Activated T-cell treated with anti-CD3 and anti-CD28 coated beads, Interleukin-2, amount 50 U/mL, for 72 hours (primary cell): ENCODE measurements at places on chromosomes 12 and 14. TPM values are rescaled to one million over a fixed set of nuclear protein-coding genes. Genes with fewer than 3 reads are reported as not detected.
A peak's percentile ranks its signal among the peaks of the same experiment; 100 is the strongest.

DNA sequence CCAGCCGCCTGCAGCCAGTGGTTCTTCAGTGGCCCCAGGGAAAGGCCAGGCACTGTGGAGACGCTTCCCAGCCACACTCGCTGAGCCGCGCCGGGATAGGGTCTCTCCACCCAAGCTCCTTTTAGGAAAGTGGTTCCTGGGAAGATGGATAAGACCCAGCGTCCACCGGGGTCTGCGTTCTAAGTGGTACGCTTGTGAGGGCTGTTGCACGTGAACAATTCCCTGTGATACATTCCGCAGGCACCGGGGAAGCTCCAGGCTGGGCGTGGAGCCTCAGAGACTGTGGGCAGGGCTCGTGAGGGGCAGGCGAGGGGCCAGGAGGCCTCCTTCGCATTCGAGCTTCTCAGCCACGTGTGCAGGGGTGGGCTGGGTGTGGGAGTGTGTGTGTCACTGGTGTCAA lies 48.4 kb downstream of the GALNT9 start:
- no peaks in the 10 kb centered on the region for H3K36me3 ChIP-seq
- no peak overlapping the region for H3K27ac ChIP-seq
- H3K27me3 ChIP-seq, result peaks cover 14% of the 10 kb centered on the region
- no peak for DNase-seq

- H3K36me3 ChIP-seq, result no peaks in the 10 kb centered on the region
- no peak overlapping the region for H3K4me3 ChIP-seq
- no peak overlapping the region for H3K27ac ChIP-seq
- H3K4me1 ChIP-seq, result no peaks in the 10 kb centered on the region
Observed at GRCh38 chr12:130351326-130351725, 13.6 kb downstream of the PIWIL1 start.

DNA sequence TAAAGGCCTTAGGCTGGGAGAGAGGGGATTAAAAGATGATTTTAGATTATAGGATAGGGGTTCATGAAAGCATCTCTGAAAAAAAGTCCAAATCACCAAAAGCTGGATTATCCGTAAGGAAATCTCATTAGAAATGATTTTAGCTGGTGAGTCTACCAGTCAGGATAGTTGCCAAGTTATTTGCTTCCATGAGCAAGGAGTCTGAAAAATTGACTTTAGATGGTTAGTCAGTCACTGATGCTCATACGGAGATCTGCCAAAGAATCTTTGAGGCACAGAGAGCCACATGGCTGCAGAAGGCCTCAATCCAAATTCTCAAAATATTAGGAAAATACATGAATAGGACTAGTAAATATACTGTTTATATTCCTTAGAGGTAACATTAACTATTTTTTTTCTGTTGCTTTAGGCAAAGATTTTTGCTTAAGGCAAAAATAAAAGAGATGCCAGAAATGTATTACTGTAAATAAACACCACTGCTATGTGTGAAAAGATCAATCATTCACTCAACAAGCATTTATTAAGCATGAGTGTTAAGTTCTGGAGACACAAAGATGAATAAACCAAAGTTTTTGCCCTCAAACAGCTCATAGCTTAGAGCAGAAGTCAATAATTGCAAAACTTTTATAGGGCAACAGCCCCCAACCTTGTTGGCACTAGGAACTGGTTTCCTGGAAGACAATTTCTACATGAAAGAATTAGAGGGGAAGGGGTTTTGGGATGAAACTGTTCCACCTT lies 105.2 kb downstream of the BBS10 start:
- H3K36me3 ChIP-seq, result no peaks in the 10 kb centered on the region
- H3K27ac ChIP-seq, result no peak overlapping the region
- H3K4me3 ChIP-seq, result no peak overlapping the region

DNA sequence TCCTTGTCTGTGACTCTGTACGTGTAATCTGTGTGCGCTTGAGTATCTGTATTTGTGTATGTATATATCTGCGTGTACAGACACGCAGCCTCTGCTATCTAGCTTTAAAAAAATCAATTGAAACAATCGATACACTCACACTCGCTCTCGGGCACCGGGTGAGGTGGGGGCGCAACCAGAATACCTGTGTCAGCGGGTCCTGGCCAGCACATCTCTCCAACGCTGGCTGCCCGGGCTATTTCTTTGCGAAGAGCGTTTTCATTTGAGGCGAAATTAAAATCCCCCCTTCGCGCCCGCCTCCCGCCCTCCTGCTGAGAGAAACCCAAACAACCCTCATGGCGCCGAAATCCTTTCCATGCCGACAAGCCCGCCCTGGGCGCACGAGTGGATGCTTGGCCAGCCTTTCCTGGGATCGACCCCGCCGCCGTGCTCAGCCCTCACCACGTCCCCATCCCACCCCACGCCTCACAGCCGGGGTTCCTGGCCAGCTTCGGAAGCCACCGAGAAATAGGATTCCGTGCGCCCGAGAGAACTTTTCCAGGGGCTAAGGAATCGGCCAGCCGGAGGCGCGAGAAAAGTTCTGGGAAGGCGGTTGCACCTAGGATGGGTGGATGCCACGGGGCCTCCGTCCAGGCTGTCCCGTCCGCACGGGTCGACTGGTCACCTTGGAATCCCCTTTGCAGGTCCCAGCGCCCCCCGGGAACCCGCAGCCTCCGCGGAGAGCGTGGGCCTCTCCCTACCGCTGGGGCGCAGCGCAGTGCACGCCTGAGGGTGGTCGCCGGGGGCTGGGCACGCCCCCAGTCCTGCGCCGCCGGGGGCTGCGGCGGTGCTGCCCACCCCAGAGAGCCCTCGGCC lies 1.0 kb downstream of the ZDHHC22 start:
- DNase-seq, result no peak
- H3K27me3 ChIP-seq, result peaks cover 84% of the 10 kb centered on the region
- peaks cover 10% of the 10 kb centered on the region for H3K4me1 ChIP-seq
- no peaks in the 10 kb centered on the region for H3K36me3 ChIP-seq
- H3K4me3 ChIP-seq, result peak overlapping the region; percentile 67
- H3K27ac ChIP-seq, result no peak overlapping the region

- no peaks in the 10 kb centered on the region for H3K4me1 ChIP-seq
- no peak overlapping the region for H3K4me3 ChIP-seq
- no peaks in the 10 kb centered on the region for H3K36me3 ChIP-seq
- H3K27me3 ChIP-seq, result no peaks in the 10 kb centered on the region
- H3K27ac ChIP-seq, result no peak overlapping the region
Observed at GRCh38 chr14:56276108-56276507, 157.9 kb downstream of the PELI2 start.

GRCh38 chr12:42277396-42278127 lies 39.5 kb upstream of the YAF2 start:
- H3K4me1 ChIP-seq, result no peaks in the 10 kb centered on the region
- DNase-seq, result no peak
- no peak overlapping the region for H3K4me3 ChIP-seq

DNA sequence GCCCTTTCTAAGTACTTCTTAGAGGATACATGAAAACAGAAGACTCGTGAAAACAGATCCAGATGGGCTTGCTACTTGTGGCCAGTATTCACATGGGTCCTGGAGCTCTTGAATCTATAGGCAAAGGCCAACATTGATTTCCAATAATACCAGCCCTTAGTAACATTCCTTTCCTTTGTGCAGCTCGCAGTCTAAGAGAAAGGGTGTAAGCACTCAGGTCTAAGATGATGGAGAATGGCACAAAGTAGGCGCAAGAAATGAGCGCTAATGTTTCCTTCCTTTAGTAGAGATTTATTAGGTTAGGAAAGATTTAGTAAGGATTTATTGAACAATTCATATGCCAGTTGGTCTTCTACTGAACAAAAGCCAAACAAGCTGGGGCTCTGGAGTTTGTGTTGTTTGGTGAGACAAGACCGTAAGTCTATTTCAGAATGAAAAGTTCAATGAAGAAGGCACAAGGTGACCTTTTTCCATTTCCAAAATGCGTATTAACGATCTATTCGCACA lies 525 bp downstream of the RNU6-8 start:
- H3K27ac ChIP-seq, result peak overlapping the region; percentile 96
- H3K36me3 ChIP-seq, result no peaks in the 10 kb centered on the region
- DNase-seq, result no peak
- peaks cover 55% of the 10 kb centered on the region for H3K4me1 ChIP-seq
- H3K27me3 ChIP-seq, result no peaks in the 10 kb centered on the region

GRCh38 chr12:48054955-48055821 lies 50.7 kb downstream of the SENP1 start:
- H3K27me3 ChIP-seq, result no peaks in the 10 kb centered on the region
- no peaks in the 10 kb centered on the region for H3K4me1 ChIP-seq
- H3K36me3 ChIP-seq, result peaks cover 19% of the 10 kb centered on the region
- DNase-seq, result no peak

GRCh38 chr14:24332268-24332993 lies 2.4 kb downstream of the ADCY4 start:
- peaks cover 2% of the 10 kb centered on the region for H3K36me3 ChIP-seq
- peaks cover 30% of the 10 kb centered on the region for H3K27me3 ChIP-seq
- H3K4me3 ChIP-seq, result peak overlapping the region; percentile 86

DNA sequence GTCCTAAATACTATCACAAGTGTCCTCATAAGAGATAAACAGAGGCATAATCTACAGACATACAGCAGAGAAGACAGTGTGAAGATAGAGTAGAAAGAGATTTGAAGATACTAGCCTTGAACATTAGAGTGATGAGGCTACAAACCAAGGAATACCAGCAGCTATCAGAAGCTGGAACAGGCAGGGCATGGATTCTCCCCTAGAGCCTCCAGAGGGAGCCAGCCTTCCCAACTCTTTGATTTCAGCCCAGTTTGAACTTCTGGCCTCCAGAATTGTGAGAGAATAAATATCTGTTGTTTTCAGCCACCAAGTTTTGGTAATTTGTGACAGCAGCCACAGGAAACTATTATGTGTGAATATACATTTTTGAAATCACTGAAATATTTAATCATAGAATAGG lies 47.2 kb downstream of the CCDC91 start:
- no peaks in the 10 kb centered on the region for H3K36me3 ChIP-seq
- H3K4me1 ChIP-seq, result peaks cover 23% of the 10 kb centered on the region
- no peak for DNase-seq
- no peak overlapping the region for H3K27ac ChIP-seq

- no peak overlapping the region for H3K4me3 ChIP-seq
- no peak for DNase-seq
- no peak overlapping the region for H3K27ac ChIP-seq
- no peaks in the 10 kb centered on the region for H3K36me3 ChIP-seq
- no peaks in the 10 kb centered on the region for H3K4me1 ChIP-seq
- peaks cover 21% of the 10 kb centered on the region for H3K27me3 ChIP-seq
Observed at GRCh38 chr12:108237272-108237671, 101.8 kb downstream of the CMKLR1 start.

GRCh38 chr12:119715268-119715620 lies 47.3 kb downstream of the PRKAB1 start:
- no peaks in the 10 kb centered on the region for H3K27me3 ChIP-seq
- H3K4me1 ChIP-seq, result peaks cover 12% of the 10 kb centered on the region
- DNase-seq, result no peak
- H3K36me3 ChIP-seq, result peaks cover 11% of the 10 kb centered on the region

DNA sequence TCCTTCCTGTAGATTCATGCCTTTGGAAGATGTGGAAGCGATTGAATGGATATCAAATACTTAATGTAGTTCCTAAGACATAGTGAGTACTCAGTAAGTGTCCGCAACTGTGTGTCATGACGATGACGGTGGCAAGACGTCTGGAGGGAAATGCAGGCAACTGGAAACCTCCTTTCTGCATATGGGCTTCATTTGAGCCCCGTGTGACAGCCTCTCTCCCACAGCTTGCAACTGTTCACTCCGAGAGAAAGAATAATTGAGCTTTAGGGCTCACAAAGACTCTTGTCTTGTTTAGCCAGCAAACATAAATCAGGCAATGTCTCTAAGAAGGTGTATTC lies 6.9 kb downstream of the CFAP251 start:
- H3K4me1 ChIP-seq, result no peaks in the 10 kb centered on the region
- no peaks in the 10 kb centered on the region for H3K36me3 ChIP-seq
- H3K27me3 ChIP-seq, result no peaks in the 10 kb centered on the region
- no peak for DNase-seq
- H3K4me3 ChIP-seq, result no peak overlapping the region

GRCh38 chr12:52119398-52120254 lies 40.1 kb downstream of the SMIM41 start:
- peaks cover 47% of the 10 kb centered on the region for H3K4me1 ChIP-seq
- H3K27ac ChIP-seq, result no peak overlapping the region
- H3K27me3 ChIP-seq, result peaks cover 14% of the 10 kb centered on the region
- no peak overlapping the region for H3K4me3 ChIP-seq

GRCh38 chr12:30437616-30438015 lies 258.1 kb downstream of the IPO8 start:
- H3K4me1 ChIP-seq, result no peaks in the 10 kb centered on the region
- no peaks in the 10 kb centered on the region for H3K36me3 ChIP-seq
- H3K27ac ChIP-seq, result no peak overlapping the region
- no peak for DNase-seq
- no peak overlapping the region for H3K4me3 ChIP-seq

GRCh38 chr12:96400631-96401075 lies 414 bp upstream of the CDK17 start:
- peak overlapping the region; percentile 96 for H3K4me3 ChIP-seq
- peaks cover 41% of the 10 kb centered on the region for H3K4me1 ChIP-seq
- DNase-seq, result no peak
- peak overlapping the region; percentile 96 for H3K27ac ChIP-seq
- no peaks in the 10 kb centered on the region for H3K27me3 ChIP-seq

DNA sequence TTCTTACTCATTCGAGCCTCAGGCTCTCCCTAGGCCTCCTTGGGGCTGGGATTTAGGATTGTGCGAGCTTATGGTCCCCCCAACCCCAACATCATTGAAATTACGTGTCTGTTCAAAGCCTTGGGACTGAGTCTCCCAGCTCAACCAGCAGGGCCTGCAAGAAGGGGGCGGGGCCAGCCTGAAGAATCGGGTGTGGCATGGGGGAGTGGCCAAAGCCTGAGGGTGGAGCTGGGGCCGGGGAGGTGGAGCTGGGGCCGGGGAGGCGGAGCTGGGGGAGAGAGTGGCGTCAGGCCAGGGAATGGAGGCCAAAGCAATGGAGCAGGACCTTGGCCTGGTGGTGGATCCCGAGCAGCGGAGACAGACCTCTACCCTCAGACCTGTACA lies 24.3 kb upstream of the HSPB8 start:
- H3K4me3 ChIP-seq, result no peak overlapping the region
- peaks cover 3% of the 10 kb centered on the region for H3K36me3 ChIP-seq
- no peak for DNase-seq
- H3K27me3 ChIP-seq, result no peaks in the 10 kb centered on the region

- DNase-seq, result peak; percentile 17
- peaks cover 48% of the 10 kb centered on the region for H3K4me1 ChIP-seq
- H3K27ac ChIP-seq, result no peak overlapping the region
- peaks cover 24% of the 10 kb centered on the region for H3K36me3 ChIP-seq
- no peak overlapping the region for H3K4me3 ChIP-seq
- no peaks in the 10 kb centered on the region for H3K27me3 ChIP-seq
Observed at GRCh38 chr14:89324501-89325298, 92.3 kb downstream of the FOXN3 start.

Gene GON7
- 27.8 TPM for total RNA-seq

Gene RD3L
- total RNA-seq, result not detected

Gene CNIH1
- total RNA-seq, result 92.2 TPM

Gene TMEM119
- 0.74 TPM for total RNA-seq

Gene DEPDC4
- 4.1 TPM for total RNA-seq

Gene JPH4
- 1.2 TPM for total RNA-seq

Gene RFX4
- not detected for total RNA-seq

Gene TMEM63C
- 1.9 TPM for total RNA-seq

Gene ATF7IP
- 129 TPM for total RNA-seq

Gene C12orf50
- 0.12 TPM for total RNA-seq

Gene SRRM4
- total RNA-seq, result not detected

Gene SERPINA6
- total RNA-seq, result not detected

Gene RBP5
- total RNA-seq, result not detected
